ENCODE measurements at places on chromosomes 6 and 20. TPM values are rescaled to one million over a fixed set of nuclear protein-coding genes. Genes with fewer than 3 reads are reported as not detected.

DNA sequence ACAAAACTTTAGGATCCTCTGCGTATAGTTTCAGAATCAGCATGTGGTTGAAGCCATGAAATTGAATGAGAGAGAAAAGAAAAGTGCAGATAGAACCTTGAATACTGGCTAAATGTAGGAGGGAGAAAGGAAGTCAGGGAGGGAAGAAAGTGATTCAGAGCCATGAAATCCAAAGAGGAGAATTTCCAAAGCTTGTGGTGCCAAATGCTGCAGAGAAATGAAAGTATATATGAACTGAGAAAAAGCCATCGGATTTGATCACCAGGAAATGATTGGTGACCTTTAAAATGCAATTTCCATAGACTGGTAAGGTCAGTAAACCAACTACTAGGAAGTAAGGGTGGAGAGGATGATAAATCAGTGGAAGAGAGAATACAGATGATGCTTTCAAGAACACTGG, 142.3 kb downstream of the TFAP2A start:
- no peak for DNase-seq

GRCh38 chr6:37134036-37134395, 35.9 kb upstream of the PIM1 start:
- DNase-seq, result no peak

Gene APOBEC2
- total RNA-seq, result not detected

GRCh38 chr6:36337814-36338213, 1.1 kb upstream of the BNIP5 start:
- no peak for DNase-seq

GRCh38 chr6:30885481-30885998, 1.2 kb downstream of the DDR1 start:
- DNase-seq, result no peak

GRCh38 chr20:23622839-23623343, 14.9 kb downstream of the CST3 start:
- DNase-seq, result no peak

DNA sequence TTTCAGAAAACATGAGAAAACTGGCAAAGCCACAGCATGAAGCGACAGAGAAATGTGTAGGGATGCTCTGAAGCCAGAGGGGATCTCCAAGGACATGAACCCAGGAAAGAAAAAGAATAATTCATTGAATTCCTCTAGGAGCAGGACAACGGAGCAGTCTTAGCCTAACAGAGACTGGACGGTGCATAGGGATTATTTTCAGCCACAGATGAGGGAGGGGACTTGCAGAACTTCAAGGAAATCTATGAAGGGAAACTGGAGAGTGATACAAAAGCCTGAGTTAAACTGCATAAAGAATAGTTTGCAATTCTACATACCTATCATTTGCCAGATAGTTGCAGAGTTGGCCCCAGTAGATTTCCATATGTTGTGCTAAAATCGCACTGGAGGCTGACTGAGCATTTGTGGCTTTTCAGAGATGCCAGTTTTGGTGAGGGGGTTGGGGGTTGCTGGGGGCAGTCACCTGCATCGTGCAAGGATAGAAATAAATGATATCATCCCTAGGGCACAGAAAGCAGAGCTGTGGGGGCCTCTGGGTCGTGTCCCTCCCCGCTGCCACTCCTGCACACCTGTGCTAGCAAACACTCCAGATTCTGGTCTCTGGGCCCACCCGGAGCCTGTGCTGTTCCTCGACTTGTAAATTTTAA, 443.2 kb upstream of the JARID2 start:
- DNase-seq, result no peak

- DNase-seq, result no peak
Observed at GRCh38 chr6:110323258-110323657, 34.9 kb downstream of the METTL24 start.

DNA sequence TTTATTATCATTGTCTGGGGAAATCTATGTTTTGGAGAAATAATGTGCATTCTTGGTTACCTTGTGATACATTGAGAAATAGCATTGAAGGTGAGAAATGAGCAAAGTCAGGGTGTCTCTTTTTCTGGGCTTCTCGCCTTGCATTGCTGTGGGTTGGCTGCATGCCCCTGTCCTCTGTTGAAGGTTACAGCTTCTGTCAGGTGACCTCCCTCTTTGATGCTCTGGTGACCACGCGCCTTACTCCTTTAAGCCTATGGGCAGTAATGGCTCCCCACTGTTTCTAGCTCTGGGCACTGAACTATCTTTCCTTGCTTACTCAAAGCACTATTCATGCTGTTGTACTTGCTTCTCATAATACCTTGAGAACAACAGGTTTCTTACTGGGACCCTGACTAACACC, 14.6 kb downstream of the ADGRB3 start:
- DNase-seq, result no peak

Gene LINC00237
- total RNA-seq, result not detected

DNA sequence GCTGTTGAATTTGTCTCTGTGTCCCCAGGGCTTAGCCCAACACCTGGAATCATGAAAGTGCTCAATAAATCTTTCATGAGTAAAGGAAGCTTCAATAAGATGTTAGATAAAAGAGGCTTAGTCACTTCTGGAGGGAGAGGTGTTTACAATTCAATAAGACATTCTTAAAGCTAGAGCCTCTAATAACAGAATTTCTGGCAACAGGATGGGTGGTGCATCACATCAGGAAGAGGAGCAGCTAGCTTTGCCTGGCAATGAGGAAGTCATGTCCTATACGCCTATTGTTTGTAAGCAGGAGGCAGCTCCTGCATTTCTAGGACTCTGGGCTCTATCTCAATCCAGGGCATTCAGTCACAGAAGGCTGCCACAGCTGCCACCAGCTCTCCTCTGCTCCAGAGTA, 638.5 kb downstream of the EPM2A start:
- no peak for DNase-seq

GRCh38 chr6:136685540-136686108, 106.7 kb downstream of the MAP3K5 start:
- no peak for DNase-seq

DNA sequence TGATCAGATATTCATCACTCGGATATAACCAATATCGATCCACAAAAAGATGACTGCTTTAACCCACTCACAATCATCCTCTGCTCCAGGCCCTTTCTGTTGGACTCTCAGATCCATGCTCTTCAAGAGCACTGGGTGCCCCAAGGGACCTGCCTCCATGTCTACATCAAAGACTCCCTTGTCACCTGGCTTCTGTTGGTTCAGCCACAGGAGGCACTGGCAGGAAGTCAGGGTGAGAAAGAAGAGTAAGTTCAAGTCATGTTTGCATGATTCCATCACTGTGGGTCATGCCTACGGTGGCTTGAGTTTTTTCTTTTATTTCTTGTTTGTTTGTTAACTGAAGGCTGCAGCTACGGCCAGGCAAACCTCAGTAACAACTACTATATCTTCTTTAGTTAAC, 243.3 kb downstream of the ADGRG6 start:
- DNase-seq, result no peak

- no peak for DNase-seq
Observed at GRCh38 chr6:49966334-49966733, 2.4 kb upstream of the DEFB114 start.

- no peak for DNase-seq
Observed at GRCh38 chr6:127691146-127691545, 114.2 kb downstream of the C6orf58 start.

DNA sequence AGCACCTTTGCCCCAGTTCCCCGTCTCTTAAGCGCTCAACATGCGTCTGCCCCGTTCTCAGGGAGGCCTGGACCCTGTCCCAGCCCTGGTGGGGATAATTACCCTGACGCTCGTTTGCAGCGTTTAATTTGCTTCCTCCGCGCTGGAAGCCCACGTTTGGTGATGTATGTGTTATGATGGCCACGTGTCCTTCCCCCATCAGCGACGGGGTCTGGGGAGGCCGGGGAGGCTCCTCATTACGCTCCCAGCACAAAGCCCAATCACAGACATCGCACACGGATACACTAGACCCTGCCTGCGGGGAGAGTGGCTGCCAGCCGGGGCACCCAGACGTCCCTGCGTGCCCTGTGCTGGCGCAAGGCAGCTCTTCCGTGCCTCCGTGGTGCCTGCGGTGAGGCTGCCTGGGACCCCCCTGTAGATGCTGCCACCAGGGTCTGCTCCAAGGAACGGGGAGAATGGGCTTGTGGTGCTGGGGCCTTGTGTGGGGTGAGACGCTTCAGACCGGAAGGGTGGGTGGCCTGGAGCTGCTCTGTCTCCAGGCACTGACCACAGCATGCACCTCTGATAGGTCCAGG, 10.2 kb upstream of the CHRNA4 start:
- no peak for DNase-seq

- DNase-seq, result no peak
Observed at GRCh38 chr6:108435391-108435790, 125.3 kb upstream of the FOXO3 start.

DNA sequence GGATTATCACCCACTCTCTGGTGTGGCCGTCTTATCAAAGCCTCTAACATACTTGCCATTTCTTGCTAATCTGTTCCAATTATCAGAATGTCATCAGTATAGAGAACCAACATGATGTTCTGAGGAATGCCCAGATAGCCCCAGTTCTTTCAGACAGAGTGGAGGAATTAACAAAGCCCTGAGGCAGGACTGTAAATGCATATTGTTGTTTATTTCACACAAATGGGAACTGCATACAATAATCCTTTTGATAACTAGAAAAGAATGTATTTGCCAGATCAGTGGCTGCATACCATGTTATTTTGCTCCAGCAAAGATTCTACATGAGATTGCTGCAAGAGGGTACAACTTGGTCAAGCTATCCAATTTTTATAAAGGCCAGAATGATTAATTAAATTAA, 112.8 kb upstream of the HEY2 start:
- DNase-seq, result no peak

DNA sequence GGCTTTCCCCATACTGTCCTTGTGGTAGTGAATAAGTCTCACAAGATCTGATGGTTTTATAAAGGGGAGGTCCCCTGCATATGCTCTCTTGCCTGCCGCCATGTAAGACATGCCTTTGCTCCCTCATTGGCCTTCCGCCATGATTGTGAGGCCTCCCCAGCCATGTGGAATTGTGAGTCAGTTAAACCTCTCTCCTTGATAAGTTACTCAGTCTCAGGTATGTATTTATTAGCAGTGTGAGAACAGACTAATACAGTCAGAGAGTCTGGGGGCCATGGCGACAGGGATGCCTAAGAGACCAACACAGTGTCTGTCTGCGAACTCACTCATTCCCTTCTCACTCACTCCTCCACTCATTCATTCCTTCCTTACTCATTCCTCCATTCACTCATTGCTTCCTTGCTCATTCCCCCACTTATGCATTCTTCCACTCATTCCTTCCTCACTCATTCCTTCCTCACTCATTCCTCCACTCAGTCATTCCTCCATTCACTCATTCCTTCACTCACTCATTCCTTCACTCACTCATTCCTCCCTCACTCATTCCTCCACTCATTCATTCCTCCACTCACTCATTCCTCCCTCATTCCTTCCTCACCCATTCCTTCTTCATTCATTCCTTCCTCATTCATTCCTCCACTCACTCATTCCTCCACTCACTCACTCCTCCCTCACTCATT, 137.5 kb upstream of the AGPAT4 start:
- DNase-seq, result no peak

Gene ACSS2
- 11.0 TPM for total RNA-seq

DNA sequence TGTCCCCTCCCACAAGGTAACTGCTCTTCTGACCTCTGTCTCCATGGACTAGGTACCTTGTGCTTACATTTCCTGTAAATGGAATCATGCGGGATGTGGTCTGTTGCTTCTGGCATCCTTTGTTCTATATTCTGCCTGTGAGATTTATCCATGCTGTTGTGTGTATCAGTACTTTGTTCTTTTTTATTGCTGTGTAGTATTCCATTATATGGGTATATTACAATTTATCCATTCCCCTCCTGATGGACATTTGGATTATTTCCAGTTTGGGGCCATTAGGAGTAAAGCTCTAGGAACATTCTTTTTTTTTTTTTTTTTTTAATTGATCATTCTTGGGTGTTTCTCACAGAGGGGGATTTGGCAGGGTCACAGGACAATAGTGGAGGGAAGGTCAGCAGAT, 3.4 kb downstream of the C2 start:
- DNase-seq, result no peak

GRCh38 chr6:132752255-132752654, 5.4 kb downstream of the VNN2 start:
- no peak for DNase-seq

DNA sequence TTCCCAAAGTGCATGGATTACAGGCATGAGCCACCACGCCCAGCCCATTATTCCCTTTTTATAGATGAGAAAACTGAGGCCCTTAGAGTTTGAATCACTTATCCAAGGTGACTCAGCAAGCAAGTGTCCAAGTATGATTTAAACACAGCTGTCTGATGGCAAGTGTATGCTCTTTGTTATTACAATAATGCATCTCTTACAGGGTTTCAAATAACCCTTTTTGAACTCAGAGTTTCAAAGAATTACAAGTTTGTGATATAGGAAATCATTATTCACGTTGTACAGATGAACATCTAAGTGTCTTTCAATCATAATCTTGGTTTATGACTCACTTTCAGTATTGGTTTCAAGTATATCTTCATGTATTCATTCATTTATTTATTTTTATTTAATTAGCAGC, 63.0 kb downstream of the CD83 start:
- DNase-seq, result no peak

- DNase-seq, result no peak
Observed at GRCh38 chr20:35564905-35565304, 23.0 kb downstream of the ERGIC3 start.

DNA sequence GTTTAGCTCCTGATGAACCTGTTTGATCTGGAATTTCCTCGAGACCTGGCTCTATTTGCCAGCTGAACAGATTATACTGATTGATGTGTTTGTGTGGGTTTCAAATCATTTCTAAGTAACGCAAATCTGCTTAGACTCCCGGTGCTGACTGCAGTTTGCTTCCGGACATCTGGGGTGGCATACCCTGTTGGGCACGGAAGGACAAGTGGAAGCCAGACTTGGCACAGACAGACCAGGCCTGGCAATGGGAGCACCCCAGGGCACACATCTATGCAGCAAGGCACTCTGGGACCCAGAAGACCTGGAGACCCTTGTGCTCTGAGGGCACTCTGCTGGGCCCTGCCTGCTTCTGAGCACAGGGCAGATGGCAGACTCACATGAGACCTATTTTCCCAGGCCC, 433.7 kb upstream of the CHD6 start:
- no peak for DNase-seq

- DNase-seq, result no peak
Observed at GRCh38 chr20:25364879-25365699, 25.5 kb downstream of the ABHD12 start.

Gene NPEPL1
- total RNA-seq, result 15.2 TPM

Gene NAA20
- total RNA-seq, result 118 TPM

GRCh38 chr20:58375759-58376352, 13.2 kb upstream of the VAPB start:
- no peak for DNase-seq

Gene IRF4
- 438 TPM for total RNA-seq

Gene SH3BGRL2
- total RNA-seq, result 5.2 TPM

GRCh38 chr6:152748843-152749242, 1.8 kb upstream of the VIP start:
- no peak for DNase-seq

GRCh38 chr20:54173653-54174456, at the start of gene CYP24A1:
Gene CYP24A1 (minus strand): TSS chr20:54173986. CDS start chr20:54173579, 407 bp downstream.
- DNase-seq, result peak; percentile 16

DNA sequence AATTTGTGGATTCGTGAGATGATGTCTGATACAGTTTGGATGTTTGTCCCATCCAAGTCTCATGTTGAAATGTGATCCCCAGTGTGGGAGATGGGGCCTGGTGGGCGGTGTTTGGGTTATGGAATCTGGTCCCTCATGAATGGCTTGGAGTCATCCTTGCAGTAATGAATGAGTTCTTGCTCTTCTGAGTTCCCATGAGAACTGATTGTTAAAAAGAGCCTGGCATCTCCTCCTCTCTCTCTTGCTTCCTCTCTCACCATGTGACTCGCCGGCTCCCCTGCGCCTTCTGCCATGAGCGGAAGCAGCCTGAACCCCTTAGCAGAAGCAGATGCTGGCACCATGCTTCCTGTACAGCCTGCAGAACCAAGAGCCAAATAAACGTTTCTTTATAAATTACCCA, 30.5 kb upstream of the RPP40 start:
- no peak for DNase-seq

All from activated naive CD8-positive, alpha-beta T cell treated with anti-CD3 and anti-CD28 coated beads for 36 hours (primary cell).